ENCODE measurements at places on chromosomes 11 and 22. TPM values are rescaled to one million over a fixed set of nuclear protein-coding genes. Genes with fewer than 3 reads are reported as not detected.

GRCh38 chr11:45243967-45244366, 42.2 kb downstream of the SYT13 start:
- DNase-seq = no peak

PRR5 gene
- 7.7 TPM for total RNA-seq

IFTAP gene
- 26.8 TPM for total RNA-seq

DNA sequence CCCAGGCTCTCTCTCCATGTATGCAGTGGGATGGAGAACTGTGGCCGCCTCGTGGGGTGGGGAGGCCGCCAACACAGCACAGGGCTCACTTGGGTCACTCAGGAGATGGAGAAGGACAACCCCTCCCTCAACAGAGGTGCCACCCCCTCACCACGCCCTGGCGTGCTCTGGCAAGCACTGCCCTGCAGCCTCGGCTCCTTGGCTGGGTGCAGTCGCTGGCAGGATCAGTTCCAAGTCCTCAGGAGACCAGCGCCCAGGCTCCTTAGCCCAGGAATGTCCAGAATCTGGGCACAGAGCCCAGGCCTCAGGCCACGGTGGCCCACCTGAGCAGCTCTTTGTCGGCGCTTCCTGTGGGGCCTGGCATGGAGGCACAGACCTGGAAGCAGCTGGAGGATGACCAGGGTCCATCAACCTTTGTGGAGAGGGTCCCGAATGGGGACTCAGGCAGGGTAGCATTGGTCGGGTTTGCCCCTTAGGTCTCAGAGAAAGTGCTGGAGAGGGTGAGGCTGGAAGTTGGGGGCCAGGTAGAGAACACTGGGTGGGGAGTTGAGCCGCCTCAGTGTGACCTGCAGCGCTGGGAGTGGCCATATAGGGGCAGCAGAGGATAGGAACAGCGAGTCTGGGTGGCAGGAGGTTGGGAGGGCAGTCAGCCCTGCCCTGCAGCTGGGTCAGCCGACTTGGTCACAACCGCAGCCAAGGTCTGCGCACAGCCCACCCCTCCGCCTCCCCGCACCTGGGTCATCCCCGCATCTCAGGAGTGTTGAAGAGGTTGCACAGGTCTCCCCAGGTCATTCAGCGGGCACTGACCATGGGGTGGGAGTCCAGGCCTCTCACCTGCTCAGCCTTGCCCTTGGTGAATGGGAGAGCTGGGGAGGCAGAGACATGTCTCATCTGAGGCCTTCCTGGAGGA, 8.2 kb downstream of the SUSD2 start:
- peak; percentile 97 for DNase-seq
